ENCODE measurements at places on chromosomes 4 and X. TPM values are rescaled to one million over a fixed set of nuclear protein-coding genes. Genes with fewer than 3 reads are reported as not detected.
A peak's percentile ranks its signal among the peaks of the same experiment; 100 is the strongest.

DNA sequence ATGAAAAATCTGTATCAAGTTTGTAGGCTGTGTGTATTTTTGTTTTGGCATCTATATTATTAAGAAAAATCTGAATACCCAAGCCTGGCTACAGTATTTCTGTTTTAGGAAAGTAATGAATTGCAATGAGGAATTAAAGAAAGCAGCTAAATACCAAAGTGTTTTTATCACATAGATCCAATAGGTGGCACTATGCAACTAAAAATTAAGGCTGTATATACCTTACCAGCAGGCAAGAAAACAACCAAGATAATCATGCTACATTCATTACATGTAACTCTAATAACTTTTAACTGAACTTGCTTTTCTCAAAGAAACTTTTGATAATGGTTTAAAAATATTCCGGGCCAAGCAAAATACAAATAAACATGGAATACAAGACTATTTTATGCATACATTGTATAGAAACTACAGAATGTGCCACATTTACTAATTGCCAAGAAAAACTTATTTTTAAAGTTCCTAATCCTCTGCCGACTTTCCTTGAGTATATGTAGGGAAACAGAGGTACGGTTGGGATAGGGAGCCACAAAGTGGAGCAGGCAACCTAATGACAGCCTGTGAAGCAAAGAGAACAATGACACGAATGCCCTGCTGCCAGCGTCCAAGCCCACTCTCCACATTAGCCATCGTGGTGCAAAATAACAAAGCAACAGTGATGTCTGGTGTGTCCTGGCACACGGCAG, 63.7 kb downstream of the SEC24D start:
- no peak for ATAC-seq

GRCh38 chr4:13705521-13706041, 78.1 kb upstream of the BOD1L1 start:
- ATAC-seq = peak; percentile 70

DNA sequence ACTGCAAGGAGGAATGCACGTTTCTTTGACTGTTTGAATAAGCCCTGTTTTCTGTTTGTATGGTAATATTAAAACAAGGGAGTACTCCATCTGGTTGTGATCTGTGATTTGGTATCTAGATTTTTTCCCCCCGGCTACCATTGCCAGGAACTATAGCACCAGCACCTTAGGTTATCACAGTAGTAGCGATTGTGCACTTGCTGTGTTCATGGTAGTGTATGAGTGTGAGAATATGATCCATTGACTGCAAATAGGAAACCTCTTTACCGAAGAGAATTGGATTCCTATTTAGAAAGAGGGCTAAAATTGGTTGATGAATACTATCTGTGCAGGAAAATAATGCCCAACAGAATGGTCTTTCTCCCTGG, 69.9 kb downstream of the LARP7 start:
- ATAC-seq = peak; percentile 15

GRCh38 chrX:53442322-53442631, 8.1 kb upstream of the HSD17B10 start:
- no peak for ATAC-seq

GRCh38 chr4:168082379-168082778, 10.0 kb upstream of the ANXA10 start:
- no peak for ATAC-seq

- no peak for ATAC-seq
These were observed 156.7 kb downstream of the MAPK10 start for GRCh38 chr4:86203176-86203575.

The TLR3 gene
- total RNA-seq = 1.9 TPM

The TMEM131L gene
- total RNA-seq = 11.2 TPM

The PARM1 gene
- 32.1 TPM for total RNA-seq

The NEUROG2 gene
- total RNA-seq = 10.4 TPM

The STBD1 gene
- total RNA-seq = 1.3 TPM

The GRIA2 gene
- total RNA-seq = not detected

The FAT1 gene
- 43.7 TPM for total RNA-seq
